Hepatic stellate cell (primary cell): ENCODE measurements at places on chromosomes 4 and X.

- DNase-seq: no peak
Observed at GRCh38 chrX:12690646-12691045, 100.6 kb upstream of the PRPS2 start.

DNA sequence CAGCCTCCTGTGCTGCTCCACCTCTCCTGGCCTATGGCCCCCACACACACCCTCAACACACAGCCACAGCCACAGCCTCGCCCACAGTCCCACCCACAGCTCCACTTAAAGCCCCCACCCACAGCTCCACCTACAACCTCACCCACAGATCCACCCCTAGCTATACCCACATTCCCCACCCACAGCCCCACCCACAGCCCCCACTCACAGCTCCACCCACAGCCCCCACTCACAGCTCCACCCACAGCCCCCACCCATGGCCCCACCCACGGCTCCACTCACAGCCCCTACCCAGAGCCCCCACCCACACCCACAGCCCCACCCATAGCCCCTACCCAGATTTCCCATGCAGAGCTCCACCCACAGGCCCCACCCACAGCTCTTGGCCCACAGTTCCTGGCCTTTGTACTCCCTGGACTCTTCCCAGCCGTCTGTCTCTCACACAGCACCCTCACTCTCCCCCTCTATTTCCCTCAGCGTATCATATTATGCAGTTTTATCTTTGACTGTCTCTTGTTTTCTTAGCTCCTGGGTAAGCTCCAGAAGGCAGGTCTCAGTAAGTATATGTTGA lies 322.5 kb downstream of the EVC2 start:
- no peak for DNase-seq

- DNase-seq: no peak
Observed at GRCh38 chr4:3329887-3330286, 37.1 kb downstream of the RGS12 start.

- no peak for DNase-seq
Observed at GRCh38 chr4:104966349-104967033, 180.2 kb upstream of the TET2 start.

DNA sequence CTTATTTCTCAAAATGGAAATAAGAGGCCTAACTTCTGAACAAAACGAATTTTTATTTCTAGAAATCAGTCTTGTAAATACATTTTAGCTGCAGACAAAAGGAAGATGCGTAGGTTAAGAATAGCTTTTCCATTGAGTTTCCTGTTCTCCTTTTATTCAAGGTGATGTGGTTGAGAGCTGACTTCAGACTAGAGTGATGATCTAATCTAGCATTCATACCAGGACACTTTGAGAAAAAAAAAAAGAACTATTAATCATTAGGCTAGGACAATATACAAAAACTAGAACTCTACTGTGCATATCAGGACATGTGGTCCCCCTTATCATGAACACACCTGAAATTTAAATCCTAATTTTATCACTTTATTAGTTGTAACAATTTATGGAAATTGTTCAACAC lies 884.5 kb upstream of the EPHA5 start:
- DNase-seq: no peak

- DNase-seq: peak; percentile 86
Observed at GRCh38 chr4:186621959-186622553, 66.7 kb upstream of the MTNR1A start.

DNA sequence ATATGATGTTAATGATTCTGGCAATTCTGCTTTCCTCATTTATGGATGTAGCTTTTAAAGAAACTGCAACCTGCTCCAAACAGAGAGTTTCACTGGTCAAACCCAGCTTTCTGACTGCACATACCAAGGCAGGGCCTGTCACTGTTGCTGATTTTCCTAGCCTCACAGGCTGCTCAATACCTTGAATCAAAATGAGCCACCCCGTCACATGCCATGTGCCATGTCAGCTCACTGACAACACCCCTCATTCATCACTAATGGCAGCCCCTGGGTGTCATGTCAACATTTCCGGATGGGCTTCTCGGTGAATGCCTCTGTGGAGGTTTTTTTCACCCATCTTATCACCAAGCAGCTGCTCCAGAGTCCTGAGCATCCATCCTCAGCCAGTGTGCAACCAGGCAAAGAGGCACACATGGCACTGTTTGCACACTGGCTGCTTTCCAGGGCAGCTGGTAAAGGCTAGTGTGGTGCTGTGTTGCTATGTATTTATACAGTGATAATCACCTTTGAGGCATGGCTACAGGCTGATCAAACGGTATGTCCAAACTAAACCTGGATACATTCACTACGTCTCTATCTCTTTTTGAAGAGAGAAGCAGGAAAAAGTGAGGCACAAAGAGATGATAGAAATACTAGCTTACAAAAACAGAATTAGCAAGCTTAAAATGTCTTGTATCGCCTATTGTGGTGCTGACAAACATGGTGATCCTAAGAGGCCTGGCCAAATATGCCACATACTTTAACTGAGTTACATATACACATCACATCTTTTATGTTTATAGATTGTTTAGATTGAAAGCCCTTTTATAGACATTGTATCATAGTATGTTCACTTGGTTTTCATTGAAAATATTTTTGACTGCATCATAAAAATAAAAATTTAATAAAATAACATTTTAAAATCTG lies 94.6 kb upstream of the INPP4B start:
- DNase-seq: no peak

DNA sequence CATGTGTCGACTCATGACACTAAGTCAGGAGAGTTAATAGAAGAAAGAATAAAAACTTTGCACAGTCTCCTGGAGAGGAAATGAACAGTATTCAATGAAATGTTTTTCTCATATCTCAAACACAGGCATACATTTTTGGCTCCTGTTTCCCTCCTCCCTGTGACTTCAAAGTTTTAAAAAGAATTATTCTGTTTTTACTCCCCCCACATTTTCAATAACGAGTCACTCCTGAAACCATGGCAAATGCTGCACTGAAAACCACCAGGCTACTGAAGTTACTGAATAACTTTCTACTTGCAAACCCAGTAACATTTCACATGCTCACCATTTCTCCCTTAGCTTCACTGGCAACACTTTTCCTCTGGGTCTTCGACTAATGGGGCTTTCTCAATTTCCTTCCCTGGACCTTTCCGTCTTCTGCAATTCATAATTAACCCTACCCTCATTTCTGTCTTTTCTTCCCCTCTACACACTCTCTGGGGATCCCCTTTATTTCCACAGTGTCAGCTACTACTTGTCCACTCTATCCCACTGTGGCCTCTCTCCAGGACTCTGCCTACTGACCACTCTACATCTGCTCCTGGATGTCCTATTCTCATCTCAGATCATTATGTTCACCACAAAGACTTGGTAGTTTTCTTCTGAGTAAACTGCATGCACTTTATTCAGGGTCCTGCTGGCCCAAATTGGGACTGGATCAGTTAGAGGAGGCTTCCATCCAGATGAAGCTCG lies 225.8 kb upstream of the ETNPPL start:
- no peak for DNase-seq
